ENCODE measurements at places on chromosomes 7 and 10.
A peak's percentile ranks its signal among the peaks of the same experiment; 100 is the strongest.

- DNase-seq = peak; percentile 13
These were observed at the start of gene AOAH for GRCh38 chr7:36723951-36724664. AOAH (minus strand) TSS chr7:36724494; CDS start chr7:36724148, 346 bp downstream.

GRCh38 chr7:157570531-157571200 is 233.9 kb downstream of the DNAJB6 start:
- no peak for DNase-seq

- DNase-seq = no peak
These were observed 63.4 kb upstream of the C1QL3 start for GRCh38 chr10:16585103-16585502.

GRCh38 chr10:3992382-3993178 is 207.6 kb upstream of the KLF6 start:
- DNase-seq = no peak

Measured in activated naive CD8-positive, alpha-beta T cell treated with anti-CD3 and anti-CD28 coated beads, Interleukin-2, amount 50 U/mL, for 16 hours (primary cell).